ENCODE measurements at places on chromosomes 7 and 10.

GRCh38 chr7:129689995-129690581 lies 78.6 kb downstream of the NRF1 start:
- no peak for DNase-seq

GRCh38 chr7:159253657-159254056 lies 109.0 kb upstream of the VIPR2 start:
- DNase-seq = no peak

GRCh38 chr7:129468547-129468946 lies 33.8 kb upstream of the SMKR1 start:
- no peak for DNase-seq

DNA sequence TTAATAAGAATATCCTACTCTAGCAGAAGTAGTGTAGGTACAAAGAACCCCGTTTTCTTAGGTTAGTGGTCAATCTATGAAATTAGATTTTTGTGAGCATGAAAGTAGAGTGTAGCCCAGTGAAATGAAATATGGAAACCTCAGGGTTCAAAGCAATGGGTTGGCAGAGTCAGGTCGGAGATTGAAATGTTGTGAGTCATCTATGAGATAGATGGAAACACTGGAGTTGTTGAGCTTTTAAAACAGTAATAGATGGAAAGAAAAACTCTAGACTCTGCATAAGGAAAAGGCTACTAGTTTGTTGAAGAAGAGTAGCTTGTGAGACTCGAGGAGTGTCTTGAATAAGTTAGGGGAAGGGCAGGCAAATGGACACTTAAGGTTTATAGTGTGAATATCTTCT lies 251.9 kb downstream of the EXOC4 start:
- DNase-seq = no peak

DNA sequence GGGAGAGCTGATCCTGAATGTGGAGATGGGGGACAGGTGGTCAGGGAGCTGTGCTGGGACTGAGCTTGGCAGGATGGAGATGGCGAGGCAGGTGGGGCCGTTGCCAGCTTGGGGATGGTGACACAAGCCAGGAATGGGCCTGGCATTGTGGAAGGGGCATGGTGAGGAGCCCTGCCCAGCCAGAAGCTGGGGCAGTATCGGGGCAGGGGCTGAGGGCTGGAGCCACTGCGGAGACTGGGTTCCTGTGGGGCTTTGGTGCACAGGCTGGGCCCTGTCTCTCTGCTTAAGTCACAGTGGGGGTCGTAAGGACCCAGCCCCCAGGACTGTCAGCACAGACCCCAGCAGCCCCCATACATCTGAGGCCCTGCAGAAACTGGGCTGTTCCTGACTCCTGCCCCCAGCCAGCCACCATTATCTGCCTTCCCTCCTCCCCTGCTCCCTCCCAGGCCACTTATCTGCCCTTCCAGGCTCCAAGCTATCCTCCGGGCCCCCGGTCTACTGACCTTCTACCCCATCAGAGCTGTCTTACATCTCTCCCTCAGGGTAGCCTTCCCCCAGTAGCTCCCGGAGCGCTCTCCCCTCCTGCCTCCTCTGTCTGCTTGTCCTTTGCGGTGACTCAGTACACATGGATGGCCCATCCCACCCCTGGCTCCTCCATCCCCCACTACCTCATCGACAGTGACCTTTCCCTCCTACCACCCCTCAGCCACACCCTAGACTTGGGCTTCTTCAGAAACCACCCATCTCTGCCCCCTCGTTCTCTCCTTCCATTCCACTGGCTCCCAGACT lies 44.2 kb downstream of the PPIF start:
- DNase-seq = no peak

DNA sequence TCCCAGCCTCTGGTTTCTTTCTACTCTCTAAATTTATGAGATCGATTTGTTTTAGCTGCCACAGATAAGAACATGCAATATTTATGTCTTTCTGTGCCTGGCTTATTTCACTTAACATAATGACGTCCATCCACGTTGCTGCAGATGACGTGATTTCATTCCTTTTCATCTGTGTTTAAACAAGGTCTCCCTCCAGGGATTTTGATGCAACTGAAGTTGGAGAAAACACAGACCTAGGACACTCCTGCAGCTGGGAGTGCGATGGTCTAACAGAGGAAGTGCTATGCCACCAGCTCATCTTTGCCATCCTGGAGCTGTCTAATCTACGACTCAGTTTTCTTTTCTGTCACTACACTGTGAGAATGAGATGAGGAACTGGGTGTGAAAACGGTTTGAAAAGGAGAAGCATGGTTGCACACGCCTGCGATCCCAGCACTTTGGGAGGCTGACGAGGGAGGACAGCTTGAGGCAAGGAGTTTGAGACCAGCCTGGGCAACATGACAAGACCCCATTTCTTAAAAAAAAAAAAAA lies 1.5 kb upstream of the KCTD7 start:
- DNase-seq = peak; percentile 28

- no peak for DNase-seq
These were observed 654.1 kb upstream of the ZWINT start for GRCh38 chr10:57015187-57015586.

- peak; percentile 48 for DNase-seq
These were observed 74.8 kb upstream of the GPR37 start for GRCh38 chr7:124840435-124840834.

DNA sequence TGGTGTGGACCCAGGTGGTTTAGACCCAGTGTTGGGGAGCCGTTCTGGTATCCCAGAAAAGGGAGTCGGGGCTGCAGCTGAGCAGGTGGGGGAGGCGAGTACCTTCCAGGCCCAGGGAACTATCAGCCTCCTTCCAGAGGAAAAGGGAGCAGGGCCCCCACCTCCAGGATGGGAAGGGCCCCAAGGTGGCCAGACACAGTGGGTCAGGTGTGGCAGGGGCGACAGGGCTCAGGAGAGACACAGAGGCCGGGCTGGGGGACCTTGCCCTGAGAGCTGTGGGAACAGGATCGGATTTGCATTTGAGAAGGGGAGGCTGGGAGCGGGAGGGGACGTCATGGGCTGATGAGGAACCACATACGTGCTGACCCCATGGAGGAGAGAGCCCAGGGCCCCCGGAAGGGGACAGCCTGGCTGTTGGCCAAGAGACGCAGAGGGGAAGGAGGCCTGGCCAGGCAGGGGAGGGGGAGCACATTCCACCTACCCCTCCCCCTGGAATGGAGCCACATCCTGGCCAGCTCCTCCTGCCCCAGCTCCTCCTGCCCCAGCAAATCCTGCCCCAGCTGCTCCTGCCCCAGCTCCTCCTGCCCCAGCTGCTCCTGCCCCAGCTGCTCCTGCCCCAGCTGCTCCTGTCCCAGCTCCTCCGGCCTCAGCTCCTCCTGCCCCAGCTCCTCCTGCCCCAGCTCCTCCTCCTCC lies 9.7 kb upstream of the TTYH3 start:
- DNase-seq = peak; percentile 87

GRCh38 chr7:97016381-97017191 lies 8.0 kb downstream of the DLX5 start:
- peak; percentile 42 for DNase-seq

GRCh38 chr10:19412531-19412930 lies 363.9 kb downstream of the MALRD1 start:
- DNase-seq = peak; percentile 48

DNA sequence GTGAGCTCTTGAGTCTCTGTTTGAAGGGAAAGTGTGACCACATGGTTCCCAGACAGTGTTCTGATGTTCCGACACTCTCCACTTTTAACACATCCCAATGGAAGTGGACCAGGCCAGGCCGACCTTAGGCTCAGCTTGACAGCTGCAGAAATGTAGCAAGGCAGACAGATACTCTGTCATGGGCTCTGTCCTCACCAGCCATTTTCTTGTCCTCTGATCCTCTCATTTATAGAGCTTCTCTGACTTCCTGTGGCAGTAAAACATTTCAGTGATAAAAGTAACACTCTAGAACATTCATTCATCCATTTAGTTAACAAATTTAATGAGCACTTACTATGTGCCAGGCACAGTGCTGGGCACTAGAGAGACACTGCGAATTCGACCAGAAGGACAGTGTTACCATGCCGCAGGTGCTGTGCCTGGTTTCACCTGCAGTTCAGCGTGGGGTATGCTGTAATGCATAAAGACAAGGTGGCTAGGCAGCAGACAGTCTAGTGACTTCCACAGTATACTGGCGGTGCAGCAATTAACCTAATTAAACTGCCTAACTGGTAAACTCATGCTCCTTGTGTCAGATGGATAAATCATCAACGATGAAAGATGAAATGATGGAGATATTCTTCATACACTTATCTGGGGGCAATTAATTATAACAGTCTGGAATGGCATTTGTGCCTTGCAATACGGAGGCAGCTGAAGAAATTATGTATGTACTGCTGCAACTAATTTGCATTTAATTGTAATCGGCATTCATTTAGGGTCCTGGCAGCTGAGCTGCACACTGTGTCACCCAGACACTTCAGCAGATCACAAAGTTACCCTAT lies 188.1 kb downstream of the NRP1 start:
- no peak for DNase-seq

DNA sequence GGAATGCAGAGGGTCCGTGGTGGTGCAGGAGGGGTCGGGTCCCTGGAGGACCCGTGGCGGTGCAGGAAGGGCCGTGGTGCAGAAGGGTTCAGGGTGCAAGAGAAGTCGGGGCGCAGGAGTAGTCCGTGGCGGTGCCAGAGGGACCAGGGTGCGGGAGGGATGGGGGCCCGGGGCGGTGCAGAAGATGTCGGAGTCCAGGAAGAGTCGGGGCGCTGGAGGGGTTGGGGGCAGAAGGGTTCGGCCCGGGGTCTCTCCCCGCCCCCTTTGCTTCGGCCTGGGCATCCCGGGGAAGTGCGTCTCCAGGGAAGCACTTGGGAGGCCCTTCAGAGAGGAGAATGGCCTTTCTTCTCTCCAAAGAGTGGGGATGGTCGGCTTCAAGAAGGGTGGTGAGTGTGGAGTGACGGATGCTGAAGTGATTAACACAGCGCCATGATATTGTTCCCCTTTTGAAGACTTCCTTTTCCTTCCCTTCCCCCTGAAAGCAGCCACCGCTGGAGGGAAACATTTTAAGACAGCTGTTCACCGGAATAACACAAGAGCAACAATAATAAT lies 997 bp downstream of the WDR37 start:
- no peak for DNase-seq

DNA sequence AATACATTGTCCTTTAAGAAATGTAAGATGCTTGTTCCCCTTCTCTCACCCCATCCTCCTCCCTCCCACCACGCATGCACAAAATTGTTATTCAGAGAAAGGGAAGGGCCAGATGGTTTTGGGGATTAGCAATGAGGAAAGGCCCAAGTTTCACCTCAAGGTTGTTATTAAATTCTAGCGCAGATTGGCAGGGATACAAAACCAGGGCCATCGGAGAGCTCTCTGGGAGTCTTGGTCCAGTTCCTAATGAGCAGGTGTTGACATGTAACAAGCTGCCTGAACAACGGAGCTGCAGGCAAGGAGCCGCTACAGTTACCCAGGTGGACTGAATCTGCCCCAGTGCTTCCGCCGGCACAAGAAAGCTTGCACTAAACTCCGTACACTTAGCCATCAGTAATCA lies 9.7 kb upstream of the ANK3 start:
- DNase-seq = peak; percentile 74

- DNase-seq = no peak
These were observed 933.3 kb downstream of the XPNPEP1 start for GRCh38 chr10:108989976-108990375.

Measured in brain (organoid and tissue), 16 donors.